ENCODE measurements at places on chromosomes 6 and 20. TPM values are rescaled to one million over a fixed set of nuclear protein-coding genes. Genes with fewer than 3 reads are reported as not detected.

The PHACTR1 gene
- total RNA-seq = 0.57 TPM

The DAAM2 gene
- total RNA-seq = 0.07 TPM

The SIRPB1 gene
- total RNA-seq = not detected

The CGA gene
- total RNA-seq = not detected

The FOXF2 gene
- total RNA-seq = not detected

The LPA gene
- not detected for total RNA-seq

The ARG1 gene
- under 0.01 TPM for total RNA-seq

The PTCRA gene
- total RNA-seq = not detected

The WFDC10B gene
- not detected for total RNA-seq

The GRM1 gene
- not detected for total RNA-seq

The SPTLC3 gene
- total RNA-seq = 7.3 TPM

The IP6K3 gene
- total RNA-seq = not detected

The GTSF1L gene
- total RNA-seq = not detected

The CYP24A1 gene
- total RNA-seq = 4.4 TPM

The TPD52L1 gene
- total RNA-seq = 324 TPM

The HLA-DRB1 gene
- total RNA-seq = 0.21 TPM

The SHLD1 gene
- 4.1 TPM for total RNA-seq

The AVP gene
- not detected for total RNA-seq

The RBM38 gene
- 13.2 TPM for total RNA-seq

The BYSL gene
- 27.0 TPM for total RNA-seq

The HSF2 gene
- total RNA-seq = 16.0 TPM

The BCAS1 gene
- 0.85 TPM for total RNA-seq

The CEP85L gene
- total RNA-seq = 13.4 TPM

The THBS2 gene
- 0.50 TPM for total RNA-seq

The PTPRT gene
- not detected for total RNA-seq

The PAX1 gene
- total RNA-seq = not detected

The SYNDIG1 gene
- total RNA-seq = not detected

The CAP2 gene
- 2.7 TPM for total RNA-seq

The PI16 gene
- total RNA-seq = not detected

The ZSCAN23 gene
- total RNA-seq = 1.7 TPM

The MLIP gene
- total RNA-seq = 2.8 TPM

The TAAR9 gene
- not detected for total RNA-seq

The TDRD6 gene
- 0.50 TPM for total RNA-seq

The PHACTR3 gene
- 1.9 TPM for total RNA-seq

The CDH26 gene
- 3.1 TPM for total RNA-seq

The MLN gene
- not detected for total RNA-seq

The RAMACL gene
- 2.6 TPM for total RNA-seq

The SLC24A3 gene
- total RNA-seq = 0.36 TPM

The IL20RA gene
- 4.3 TPM for total RNA-seq

Measured in nasal cavity respiratory epithelium epithelial cell of viscerocranial mucosa (primary cell).